ENCODE measurements at places on chromosomes 1 and 21.

DNA sequence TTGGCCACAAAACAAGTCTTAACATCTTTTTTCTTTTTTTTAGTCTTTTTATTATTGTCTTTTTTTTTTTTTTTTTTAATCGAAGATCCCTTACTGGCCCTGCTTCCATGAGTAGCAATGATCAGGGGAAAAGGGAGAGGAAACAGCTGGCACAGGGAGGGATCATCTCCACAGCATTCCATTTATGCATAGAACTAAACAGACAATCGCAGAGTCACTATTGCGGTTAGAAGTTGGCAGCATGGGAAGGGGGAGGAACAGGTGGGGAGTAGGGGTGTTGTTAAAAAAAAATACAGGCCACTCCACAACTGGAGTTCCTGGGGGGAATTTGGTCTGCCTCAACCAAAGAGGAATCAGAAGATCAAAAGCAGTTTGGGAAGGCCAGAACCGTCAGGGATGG lies 55.4 kb downstream of the C1orf185 start:
- no peak for DNase-seq

GRCh38 chr1:20052386-20052785 lies 17.6 kb upstream of the PLA2G5 start:
- no peak for DNase-seq

GRCh38 chr1:90317628-90318027 lies 322.7 kb downstream of the ZNF326 start:
- DNase-seq: no peak

GRCh38 chr1:9553736-9554144 lies 14.5 kb downstream of the SLC25A33 start:
- no peak for DNase-seq

Data from AG09319 (cell line).